ENCODE measurements at places on chromosomes 11 and 22.

- no peak for DNase-seq
Observed at GRCh38 chr11:11458485-11458884, 105.4 kb upstream of the CSNK2A3 start.

DNA sequence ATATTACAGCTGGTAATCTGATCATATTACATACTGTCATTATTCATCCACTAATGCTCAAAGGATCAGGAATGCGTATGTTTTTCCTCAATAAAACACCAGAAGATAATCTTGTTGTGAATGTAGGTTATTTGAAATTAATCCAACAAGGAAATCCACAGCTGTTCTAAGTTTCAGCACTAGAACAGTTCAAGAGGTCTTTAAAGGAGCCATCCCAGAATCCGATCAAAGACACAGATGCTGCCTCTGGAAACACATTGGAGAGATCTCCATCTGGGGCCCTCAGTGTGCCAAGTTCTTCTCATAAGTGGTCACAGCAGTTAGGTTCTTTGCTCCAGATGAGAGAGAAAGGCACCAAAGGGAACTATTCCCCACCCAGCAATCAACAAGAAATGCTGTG is 1955.1 kb upstream of the RAG2 start:
- DNase-seq: no peak

GRCh38 chr22:25388866-25389540 is 169.6 kb downstream of the CRYBB2 start:
- no peak for DNase-seq

DNA sequence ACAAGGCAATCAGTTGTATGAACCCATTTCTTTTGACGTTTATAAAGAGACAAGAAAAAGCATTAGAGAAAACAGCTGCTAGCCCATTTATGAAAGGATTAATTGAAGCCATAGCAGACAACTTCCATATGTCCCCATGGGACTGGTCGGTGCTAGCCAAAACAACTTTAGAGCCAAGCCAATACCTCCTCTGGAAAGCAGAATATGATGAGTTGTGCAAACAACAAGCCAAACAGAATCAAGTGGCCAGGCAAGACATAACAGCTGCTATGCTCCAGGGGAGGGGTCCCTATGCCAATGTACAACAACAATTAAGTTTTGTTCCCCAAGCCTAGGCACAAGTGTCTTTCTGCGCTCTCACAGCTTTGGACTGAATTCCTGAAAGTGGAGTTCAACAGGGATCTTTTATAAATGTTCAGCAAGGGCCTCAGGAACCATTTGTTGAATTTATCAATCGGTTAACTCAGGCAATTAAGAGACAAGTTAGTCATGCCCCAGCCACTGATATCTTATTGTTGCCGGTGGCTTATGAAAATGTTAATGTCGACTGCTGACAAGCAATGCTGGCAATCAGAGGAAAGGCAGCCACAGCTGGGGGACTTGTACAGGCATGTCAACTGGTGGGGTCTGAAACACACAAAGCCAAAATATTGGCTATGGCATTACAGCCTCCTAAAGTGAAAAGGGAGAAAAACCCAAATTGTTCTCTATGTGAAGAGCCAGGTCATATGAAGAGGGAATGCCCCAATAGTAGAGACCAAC is 1593.1 kb upstream of the TENM4 start:
- DNase-seq: no peak

Measured in HuH-7 (cell line).